ENCODE measurements at places on chromosomes 2 and 18.

GRCh38 chr18:68791801-68792200 lies 6.1 kb upstream of the CCDC102B start:
- DNase-seq: no peak

DNA sequence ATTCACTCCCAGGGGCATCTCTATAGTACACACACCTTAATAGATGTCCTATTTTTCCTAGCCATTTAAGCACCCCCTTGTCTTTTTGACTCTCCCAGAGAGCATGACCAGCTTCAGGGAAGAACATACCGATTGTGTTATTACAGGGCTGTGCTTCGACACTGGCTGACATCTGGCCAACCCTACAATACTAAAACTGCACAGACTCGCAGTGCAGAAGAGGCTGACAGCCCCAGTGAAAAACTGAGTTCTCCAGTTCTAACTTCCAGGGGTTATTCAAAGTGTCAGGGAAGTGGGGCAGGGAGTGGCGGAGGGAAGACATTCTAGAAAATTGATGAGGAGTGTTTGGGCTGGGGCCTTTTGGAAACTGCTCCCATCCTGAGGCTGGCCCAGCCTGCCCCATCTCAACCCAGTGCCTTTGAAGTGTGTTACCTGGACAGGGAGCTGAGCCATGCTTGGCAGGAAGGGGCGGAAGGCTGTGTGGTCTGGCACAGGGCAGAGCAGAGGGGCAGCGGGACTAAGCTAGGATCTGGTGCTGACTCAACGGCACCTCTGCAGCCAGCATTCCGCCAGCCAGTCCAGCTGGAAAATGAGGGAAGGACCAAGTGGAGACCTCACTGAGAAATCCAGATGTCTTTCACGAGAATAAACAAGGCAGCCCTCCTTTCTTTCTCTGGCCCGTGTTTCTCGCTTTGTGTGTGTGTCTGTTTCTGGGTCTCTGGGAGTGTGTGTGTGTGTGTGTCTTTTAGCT lies 15.4 kb upstream of the IGFBP5 start:
- DNase-seq: no peak

DNA sequence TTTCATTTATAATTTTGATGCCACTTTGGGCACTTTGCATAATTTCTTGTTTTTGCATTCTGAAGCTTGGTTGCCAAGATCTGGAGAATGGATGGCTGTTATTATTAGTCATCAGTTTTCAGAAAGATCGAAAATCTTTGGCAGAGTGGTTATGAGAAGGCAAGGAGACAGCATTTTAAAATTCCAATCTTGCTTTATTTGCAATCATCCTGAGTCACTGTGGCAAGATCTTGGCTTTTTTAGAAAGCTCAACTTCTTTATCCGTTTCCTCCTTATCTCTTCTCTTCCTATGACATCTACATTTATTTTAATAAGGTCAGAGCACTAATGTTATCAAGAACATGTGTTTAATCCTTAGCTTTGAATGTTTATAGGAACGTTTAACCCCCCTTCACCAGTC lies 31.1 kb upstream of the EIF2AK3 start:
- no peak for DNase-seq

DNA sequence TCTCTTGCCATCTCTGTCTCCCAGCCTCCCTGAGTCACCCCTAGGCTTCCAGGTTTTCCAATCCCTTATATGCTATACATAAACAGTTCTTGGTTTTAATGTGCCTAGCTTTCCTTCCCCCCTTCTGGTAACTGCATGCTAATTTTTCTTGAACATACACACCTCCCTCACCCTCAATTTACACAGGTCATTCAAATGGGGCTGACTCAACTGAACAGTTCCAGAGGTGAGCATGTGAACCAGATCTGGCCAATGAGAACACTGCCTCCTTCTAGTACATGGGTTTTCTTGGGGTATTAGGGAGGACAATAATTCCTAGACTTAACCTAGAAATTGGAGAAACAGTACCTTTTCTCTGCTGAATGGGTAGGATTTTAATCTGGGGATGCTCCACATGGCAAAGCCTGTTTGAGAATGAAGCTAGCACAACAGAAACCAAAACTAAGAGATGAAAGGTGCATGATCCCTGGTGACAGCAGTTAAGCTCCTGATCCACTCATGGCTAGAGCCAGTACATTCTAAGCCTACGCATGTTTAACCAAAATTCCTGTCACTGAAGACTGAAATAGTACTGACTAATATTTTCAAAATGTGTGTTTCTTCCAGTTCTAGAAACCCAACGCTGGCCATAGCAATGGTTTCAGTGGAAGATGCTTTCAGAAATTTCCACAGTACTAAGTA lies 11.8 kb downstream of the SLC25A12 start:
- DNase-seq: no peak

- DNase-seq: no peak
Measured at GRCh38 chr2:122100346-122100745, 344.9 kb downstream of the TSN start.

GRCh38 chr2:108593547-108594098 lies 59.4 kb downstream of the LIMS1 start:
- no peak for DNase-seq

- no peak for DNase-seq
Measured at GRCh38 chr2:161077367-161078210, 82.6 kb upstream of the TANK start.

DNA sequence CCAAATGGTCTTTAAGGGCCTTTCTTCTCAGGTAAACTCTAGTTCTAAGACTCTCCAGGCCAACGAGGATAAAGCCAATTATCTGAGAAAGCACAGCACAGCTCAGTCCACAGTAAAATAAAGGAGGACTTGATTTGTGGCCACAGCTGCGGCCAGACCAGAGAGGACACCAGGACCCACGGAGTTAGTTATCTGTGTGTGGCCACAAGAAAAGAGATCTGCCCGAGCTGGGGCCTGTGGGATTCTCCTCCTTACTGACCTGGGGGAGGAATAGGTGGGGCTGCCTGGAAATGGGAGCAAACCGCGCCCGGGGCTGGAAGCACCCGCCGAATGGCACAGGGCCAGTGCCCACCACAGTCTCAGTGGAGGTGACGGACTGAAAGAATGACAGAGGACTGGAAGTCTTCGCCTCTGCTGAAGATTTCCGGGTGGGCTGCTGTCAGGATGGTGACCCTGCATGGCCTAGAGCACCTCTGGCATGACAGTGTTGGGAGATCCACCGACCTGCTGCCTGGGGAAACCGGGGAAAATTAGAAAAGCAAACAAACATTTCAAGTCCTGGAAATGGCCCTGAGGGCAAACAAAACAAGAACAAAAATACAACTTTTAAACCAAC lies 13.3 kb downstream of the PROC start:
- no peak for DNase-seq

- DNase-seq: no peak
Measured at GRCh38 chr2:240149943-240150784, 9.7 kb upstream of the OTOS start.

- DNase-seq: no peak
Measured at GRCh38 chr2:221335219-221335752, 236.8 kb downstream of the EPHA4 start.

DNA sequence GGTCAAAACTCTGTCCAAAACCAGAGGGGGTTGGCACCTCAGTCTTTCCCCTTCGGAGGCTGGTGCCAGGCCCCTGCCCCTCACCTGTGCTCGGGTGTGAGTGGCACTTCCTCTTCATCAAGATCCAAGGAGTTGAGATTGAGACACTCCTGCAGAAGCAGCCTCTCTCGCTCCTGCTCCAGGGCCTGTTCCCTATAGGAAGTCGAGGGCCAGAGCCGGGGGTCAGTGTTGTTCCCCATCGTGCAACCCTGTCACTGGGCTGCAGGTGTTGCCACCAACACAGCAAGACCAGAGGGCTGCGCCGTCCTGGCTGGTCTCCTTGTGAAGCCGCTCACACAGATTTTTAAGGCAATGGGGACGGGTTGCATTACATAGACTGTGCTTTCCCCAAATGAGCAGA lies 18.9 kb downstream of the FAM178B start:
- no peak for DNase-seq

- DNase-seq: no peak
Measured at GRCh38 chr2:121388371-121388770, 103.4 kb upstream of the TFCP2L1 start.

DNA sequence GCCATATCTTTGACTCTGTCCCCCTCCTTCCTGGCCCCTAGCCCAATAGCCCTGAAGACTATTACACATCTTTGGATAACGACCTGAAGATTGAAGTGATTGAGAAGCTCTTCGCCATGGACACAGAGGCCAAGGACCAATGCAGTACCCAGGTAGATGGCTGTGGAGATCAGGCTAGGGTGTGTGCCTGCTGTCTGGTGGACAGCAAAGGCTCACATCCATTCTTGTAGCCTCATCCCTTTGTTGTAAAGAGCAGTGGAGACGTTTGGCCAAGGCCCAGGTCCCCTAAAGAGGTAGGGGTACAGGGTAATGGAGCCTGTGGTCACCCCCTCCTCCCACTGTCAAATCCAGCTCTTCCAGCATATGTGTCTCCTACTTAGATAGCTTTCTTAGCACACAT lies 81.4 kb downstream of the EPAS1 start:
- no peak for DNase-seq

- no peak for DNase-seq
Measured at GRCh38 chr2:201950606-201951005, 83.0 kb upstream of the FZD7 start.

GRCh38 chr2:15614545-15615300 lies 23.1 kb downstream of the DDX1 start:
- DNase-seq: no peak

DNA sequence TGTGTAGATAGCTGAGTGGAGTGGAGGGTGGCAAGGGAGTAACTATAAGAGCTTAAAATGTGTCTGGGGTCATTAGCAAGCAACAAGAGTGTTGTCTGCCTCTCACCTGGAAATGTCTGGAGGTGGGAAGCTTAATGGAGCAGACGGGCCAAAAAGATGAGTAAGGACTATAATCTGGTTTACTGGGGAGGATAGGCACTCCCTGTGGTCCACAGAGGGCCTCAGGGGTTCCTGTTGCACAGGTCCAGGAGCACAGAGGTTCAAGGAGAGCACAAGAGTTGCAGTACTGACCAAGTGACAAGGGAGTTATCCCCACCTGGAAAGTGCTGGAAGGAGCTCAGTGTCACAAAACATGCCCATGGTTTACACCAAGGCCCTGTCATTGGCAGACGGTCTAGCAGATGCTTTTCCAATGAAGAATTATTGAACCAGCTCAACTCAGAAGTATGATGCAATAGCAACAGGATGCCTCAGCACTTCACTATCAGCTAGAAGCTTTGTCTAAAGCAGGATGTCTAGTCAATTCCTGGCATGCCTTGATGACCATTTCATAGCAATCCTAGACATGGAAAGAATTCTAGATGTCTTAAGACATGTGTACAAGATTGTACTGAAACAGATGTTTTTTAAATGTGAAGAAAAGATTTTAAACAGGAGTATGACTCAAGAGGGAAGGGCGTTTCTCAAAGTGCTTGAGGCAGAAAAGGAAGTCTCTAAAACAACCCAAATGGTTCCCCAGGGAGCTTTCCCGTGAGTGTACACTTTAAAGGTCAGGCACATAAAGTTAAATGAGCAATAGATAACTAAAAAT lies 62.9 kb upstream of the SERPINE2 start:
- no peak for DNase-seq

- DNase-seq: no peak
Measured at GRCh38 chr2:83730223-83730622, 728.9 kb downstream of the SUCLG1 start.

- no peak for DNase-seq
Measured at GRCh38 chr2:55408918-55409868, 10.5 kb downstream of the CCDC88A start.

- no peak for DNase-seq
Measured at GRCh38 chr2:240435457-240435947, at the start of gene GPC1. Gene GPC1, plus strand, starts transcription at chr2:240435663. Its CDS starts 256 bp downstream, at chr2:240435919.

GRCh38 chr2:134245340-134245984 lies 8.4 kb upstream of the MGAT5 start:
- DNase-seq: peak; percentile 36

DNA sequence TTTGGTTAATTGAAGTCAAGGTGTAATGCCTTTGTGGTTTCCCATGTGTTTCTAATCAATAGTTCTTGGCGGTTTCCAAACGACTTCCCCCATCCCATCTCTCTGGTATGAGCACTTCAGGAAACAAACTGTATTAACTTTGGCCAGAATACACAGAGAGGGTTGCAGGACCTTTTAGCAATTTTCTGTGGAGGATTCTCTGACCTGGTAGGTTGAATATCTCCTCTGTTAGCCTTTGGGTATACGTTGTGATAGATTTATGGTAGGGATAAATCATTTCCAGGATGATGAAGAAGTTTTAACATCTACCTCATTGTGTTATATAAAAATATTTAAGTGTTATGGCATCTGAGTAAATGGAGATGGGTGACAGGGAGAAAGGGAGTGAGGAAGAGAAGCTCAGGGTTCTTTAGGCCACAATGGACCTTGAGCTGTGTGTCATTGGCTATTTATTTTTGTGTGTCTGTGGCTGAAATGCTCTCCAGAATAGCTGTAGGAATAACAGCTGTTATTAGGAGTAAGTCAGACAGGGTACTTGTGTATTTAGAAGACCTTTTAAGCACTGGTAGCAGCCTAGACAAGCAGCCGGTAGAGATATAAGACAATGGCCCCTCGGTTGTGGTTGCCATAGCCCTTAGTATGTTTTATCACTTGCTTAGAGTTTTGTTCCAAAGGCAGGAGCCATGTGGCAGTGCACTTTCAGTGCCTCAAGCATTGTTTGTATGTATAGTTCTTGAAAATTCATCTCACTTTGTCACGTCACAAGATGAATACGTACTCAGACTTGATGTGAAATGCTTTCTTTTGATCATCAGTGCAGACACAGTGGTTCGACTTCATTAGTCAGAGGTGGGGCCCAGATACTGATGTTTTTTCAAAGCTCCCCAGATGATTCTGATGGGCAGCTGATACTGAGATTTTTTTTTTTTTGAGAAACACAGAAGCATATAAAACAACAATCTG lies 91.1 kb downstream of the FMNL2 start:
- no peak for DNase-seq

- no peak for DNase-seq
Measured at GRCh38 chr2:88252646-88253045, 82.5 kb downstream of the THNSL2 start.

- no peak for DNase-seq
Measured at GRCh38 chr2:13968811-13969210, 663.7 kb upstream of the LRATD1 start.

- DNase-seq: no peak
Measured at GRCh38 chr2:231132129-231132528, 7.3 kb upstream of the HTR2B start.

- DNase-seq: no peak
Measured at GRCh38 chr18:29879763-29880162, 1162.8 kb downstream of the DSC3 start.

DNA sequence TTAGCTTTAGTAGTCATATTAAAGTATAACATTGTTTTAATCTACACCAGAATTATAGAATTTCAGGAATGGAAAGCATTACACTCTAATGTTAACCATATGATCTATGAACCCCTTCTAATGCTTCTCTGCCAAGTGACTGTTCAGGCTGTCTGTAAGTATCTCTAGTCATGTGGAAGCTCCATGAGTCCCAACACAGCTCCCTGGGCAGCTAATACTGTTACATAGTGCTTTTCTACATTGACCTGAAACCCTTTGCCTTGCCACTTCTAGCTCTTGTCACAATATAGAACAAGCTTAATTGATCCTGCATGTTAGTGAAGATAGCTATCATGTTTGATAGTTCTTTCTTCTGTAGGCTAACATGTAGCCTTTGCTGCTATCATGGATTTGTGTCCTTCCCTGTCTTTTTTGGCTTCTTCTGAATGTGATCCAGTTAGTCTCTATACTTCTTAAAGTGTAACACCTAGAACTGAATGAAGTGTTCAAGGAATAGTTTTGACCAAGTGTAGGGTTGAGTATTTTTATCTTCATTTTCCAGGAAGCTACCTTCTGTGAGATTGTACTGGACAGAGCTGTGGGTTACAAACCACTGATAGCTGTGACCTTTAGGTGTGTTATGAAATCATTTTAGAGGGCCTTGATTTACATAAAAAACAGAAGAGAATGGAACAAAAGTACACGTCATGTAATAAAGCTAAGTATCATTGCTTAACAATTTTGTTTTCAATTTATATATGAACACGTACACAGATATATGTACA lies 23.7 kb downstream of the BABAM2 start:
- DNase-seq: no peak

Measured in Panc1 (cell line).